ENCODE measurements at places on chromosomes 2 and 18.

GRCh38 chr2:150212722-150213171 is 274.7 kb downstream of the RND3 start:
- no peak for DNase-seq

GRCh38 chr2:95271381-95271971 is 2.8 kb upstream of the PROM2 start:
- DNase-seq, result peak; percentile 2

GRCh38 chr2:197516393-197516761 is 511 bp downstream of the MOB4 start:
- peak; percentile 49 for DNase-seq

- peak; percentile 88 for DNase-seq
Observed at GRCh38 chr2:234308813-234309195, 188.1 kb downstream of the ARL4C start.

DNA sequence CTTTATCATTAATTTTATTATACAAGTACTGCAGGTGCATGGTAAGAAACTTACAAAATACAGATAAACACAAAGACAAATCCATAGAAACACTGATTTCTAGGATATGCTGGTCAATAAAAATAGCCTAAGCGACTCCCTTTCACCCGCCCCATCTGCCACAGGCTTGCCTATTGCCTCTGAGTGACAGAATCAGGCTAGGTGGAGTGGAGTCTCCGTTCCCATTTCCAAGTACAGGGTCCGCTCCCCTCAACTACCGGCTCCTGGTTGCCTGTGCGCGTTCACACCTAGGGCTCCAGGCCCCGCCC is 201 bp upstream of the TRAPPC12 start:
- DNase-seq, result no peak
